CD8-positive, alpha-beta memory T cell (primary cell): ENCODE measurements at places on chromosomes 7 and 10. TPM values are rescaled to one million over a fixed set of nuclear protein-coding genes. Genes with fewer than 3 reads are reported as not detected.

Gene HOXA4
- not detected for total RNA-seq

DNA sequence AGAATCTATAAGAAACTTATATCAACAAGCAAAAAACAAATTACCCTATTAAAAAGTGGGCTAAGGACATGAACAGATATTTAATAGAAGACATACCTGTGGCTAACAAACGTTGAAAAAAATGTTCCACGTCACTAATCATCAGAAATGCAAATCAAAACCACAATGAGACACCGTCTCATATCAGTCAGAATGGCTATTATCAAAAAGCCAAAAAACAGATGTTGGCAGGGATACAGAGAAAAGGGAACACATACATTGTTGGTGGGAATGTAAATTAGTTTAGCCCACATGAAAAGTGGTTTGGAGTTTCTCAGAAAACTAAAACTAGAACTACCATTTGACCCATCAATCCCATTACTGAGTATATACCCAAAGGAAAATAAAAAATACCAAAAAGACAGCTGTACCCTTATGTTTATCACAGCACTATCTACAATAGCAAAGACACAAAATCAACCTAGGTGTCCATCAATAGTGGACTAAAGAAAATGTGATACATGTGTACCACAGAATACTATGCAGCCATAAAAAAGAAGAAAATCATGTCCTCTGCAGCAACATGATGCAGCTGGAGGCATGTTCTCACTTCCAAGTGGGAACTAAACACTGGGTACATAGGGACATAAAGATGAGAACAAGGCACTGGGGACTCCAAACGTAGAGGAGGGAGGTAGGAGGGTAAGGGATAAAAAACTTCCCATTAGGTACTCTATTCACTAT is 83.8 kb upstream of the TMEM168 start:
- H3K4me3 ChIP-seq: no peak overlapping the region
- no peak for DNase-seq
- H3K27me3 ChIP-seq: no peaks in the 10 kb centered on the region
- H3K4me1 ChIP-seq: no peaks in the 10 kb centered on the region

Gene PAX4
- total RNA-seq: not detected

DNA sequence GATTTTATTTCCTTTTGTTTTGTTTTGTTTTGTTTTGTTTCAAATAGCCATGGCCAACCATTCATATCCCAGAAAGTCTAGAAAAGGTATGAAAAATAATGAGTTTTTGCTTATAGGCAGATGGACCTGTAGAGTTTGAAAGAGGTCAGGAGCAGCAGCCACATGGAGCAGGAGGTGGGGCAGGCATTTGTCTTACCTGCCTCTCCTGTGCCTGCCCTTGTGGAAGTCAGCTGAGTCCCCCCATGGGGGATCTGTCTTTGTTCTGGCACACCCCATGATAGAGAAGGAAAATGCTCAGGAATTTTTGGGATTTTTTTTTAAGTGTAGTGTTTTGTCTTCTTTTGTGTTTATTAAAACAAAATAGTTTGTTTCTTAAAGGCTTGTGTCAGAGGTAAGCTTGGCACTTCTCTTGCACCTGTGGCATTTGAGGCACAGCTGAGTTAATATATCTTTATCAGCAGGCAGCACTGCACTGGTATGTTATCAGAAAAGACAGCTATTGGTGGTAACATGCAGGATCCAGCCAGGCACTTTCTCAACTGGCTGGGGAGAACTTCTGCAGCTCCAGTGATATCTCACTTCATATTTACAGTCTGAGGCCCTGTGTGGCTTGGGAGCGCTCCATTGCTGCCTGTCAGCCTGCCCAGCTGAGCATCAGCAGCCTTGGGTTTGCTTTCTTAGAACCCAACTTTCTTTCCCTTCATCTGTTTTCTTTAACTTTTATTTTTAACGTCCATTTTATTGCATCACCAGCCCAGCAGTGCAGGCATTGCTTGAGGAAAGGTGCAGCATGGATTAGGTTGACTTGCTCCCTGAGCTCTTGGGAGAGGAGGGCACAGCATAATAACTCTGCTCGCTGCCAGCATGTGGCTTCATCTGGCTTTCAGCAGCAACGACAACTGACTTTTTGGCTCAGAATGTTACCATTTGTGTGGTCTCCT is 44.4 kb downstream of the LRRC4 start:
- peaks cover under 1% of the 10 kb centered on the region for H3K4me1 ChIP-seq
- DNase-seq: no peak
- H3K36me3 ChIP-seq: peaks cover 3% of the 10 kb centered on the region
- no peaks in the 10 kb centered on the region for H3K27me3 ChIP-seq

DNA sequence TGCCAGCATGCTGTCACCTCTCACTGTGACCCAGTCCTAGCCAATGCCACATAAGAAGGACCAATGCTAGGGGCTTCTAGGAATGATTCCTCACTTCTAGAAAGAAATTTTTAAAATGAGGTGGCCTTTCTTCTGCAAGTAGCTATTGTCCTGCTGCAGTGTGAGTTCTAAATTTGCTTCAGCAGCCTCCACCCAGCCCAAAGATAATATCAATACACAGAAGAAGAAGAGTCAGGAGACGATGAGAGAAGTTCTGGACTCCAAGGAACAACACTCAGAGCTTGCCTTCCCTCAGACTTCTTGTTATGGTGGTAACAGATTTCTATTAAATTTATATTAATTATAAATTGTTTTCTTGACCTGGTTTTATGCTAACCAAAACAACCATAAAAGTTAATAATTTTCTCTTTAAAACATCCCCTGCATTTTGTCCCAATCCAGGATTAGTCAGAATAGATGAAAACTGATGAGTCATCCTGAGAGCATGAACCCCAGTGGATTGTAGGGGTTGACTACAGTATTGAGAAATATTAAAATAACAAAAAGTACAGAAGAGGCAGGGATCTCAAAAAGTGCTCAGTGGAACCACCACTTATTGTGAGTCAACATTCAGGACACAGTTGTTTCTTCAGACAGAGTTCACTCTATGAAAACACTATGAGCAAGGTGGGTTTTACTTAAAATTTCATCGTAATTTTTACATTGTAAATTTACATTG is 29.6 kb upstream of the AKR1C2 start:
- H3K27me3 ChIP-seq: no peaks in the 10 kb centered on the region
- no peak overlapping the region for H3K4me3 ChIP-seq
- H3K4me1 ChIP-seq: no peaks in the 10 kb centered on the region

DNA sequence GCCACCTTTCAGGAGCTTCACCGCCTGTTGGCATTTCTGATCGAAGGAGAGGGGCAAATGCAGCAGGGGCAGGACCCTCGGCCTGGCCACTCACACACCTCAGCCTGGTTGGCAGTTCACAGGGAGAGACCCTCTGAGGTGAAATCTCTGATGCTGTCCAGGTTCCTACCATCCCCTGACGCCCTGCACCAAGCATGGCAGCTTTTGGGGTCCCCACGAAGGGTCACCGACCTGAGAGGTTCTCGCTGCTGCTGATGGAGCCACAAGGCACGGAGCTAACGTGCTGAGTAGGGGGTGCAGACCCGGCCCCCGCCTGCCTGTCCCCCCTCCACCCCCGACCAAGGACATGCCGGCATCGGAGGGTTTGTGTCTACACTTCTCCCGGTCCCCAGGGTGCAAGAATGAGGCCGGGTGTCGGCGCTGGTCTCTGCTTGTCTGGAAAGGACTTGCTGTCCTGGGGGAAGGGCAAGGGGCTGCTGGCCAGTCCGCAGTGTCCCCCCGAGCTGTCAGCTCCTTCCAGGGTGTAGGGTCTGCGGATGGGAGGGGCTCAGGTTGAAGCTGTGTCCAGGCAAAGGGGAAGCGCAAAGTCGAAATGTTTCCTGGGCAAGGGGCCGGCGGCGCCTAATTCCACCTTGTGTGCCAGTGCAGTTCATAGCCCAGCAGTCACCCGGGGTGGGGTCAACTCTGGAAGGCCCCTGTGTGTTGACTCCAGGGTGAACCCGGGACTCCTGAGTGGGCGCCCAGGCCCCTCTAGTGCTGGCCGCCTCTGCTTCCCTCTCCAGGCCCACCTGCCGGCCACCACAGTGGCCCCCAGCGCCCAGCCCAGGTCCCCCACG is 132.6 kb downstream of the DNAJB6 start:
- DNase-seq: no peak
- no peaks in the 10 kb centered on the region for H3K27me3 ChIP-seq
- peaks cover 32% of the 10 kb centered on the region for H3K4me1 ChIP-seq
- no peak overlapping the region for H3K4me3 ChIP-seq
- no peak overlapping the region for H3K27ac ChIP-seq
- no peaks in the 10 kb centered on the region for H3K36me3 ChIP-seq

GRCh38 chr10:23432639-23433038 is 6.2 kb upstream of the OTUD1 start:
- no peaks in the 10 kb centered on the region for H3K4me1 ChIP-seq
- no peak for DNase-seq
- H3K36me3 ChIP-seq: no peaks in the 10 kb centered on the region
- no peak overlapping the region for H3K4me3 ChIP-seq

Gene GARIN1A
- total RNA-seq: 0.22 TPM

DNA sequence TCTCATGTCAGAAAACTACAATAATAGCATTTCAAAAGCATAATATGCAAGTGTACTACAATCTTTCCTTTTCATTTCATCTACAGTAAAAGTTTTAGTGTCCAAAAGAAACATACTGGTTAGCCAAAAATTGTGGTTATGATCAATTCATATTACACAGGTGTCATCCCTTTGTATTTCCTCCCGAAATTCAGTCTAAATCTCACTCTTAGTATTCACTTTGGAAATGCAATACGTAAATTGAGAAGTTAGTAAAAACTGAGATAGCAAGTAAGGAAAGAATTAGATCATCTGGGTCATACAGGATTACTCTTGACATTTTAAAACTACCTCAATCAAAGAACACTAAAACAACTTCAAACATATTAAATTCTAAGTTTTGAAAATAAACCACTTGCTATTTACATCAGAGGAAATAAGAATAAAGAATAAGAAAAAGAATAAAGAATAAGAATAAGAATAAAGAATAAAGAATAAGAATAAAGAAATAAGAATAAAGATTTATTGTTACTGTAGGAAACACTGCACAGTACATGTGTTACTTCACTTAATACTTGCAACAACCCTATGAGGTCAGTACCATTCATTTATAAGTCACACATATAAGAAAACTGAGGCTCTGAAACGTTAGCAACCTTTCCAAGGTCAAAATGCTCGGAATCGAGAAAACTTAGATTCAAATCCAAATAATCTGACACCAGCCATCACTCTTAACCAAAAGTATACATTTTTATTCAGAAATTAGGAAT is 10.5 kb downstream of the SNX13 start:
- H3K4me1 ChIP-seq: peaks cover 33% of the 10 kb centered on the region
- H3K27me3 ChIP-seq: no peaks in the 10 kb centered on the region
- H3K4me3 ChIP-seq: no peak overlapping the region
- no peak for DNase-seq
- no peak overlapping the region for H3K27ac ChIP-seq

Gene HACD1
- total RNA-seq: 1.9 TPM

DNA sequence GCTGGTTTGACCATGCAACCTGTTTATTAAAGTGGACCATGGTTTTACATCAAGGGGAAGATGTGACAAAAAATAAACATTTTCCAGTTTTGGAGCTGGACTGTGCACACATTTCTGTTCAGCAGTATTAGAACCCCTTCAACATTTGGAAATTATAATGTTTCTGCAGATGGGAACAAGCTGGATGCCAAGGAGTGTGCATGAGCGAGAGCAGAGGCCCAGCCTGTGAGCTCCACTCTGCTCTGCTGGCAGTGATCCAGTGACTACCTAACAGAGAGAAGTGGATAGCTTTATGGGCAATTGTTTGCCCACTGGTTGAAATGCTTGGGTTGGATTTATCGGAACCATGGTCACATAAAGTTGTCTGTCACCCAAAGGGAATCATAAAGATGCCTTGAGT is 456.7 kb downstream of the NRG3 start:
- no peaks in the 10 kb centered on the region for H3K4me1 ChIP-seq
- H3K27me3 ChIP-seq: no peaks in the 10 kb centered on the region
- no peak for DNase-seq

Gene CCDC146
- 1.2 TPM for total RNA-seq

Gene PALD1
- 0.29 TPM for total RNA-seq

DNA sequence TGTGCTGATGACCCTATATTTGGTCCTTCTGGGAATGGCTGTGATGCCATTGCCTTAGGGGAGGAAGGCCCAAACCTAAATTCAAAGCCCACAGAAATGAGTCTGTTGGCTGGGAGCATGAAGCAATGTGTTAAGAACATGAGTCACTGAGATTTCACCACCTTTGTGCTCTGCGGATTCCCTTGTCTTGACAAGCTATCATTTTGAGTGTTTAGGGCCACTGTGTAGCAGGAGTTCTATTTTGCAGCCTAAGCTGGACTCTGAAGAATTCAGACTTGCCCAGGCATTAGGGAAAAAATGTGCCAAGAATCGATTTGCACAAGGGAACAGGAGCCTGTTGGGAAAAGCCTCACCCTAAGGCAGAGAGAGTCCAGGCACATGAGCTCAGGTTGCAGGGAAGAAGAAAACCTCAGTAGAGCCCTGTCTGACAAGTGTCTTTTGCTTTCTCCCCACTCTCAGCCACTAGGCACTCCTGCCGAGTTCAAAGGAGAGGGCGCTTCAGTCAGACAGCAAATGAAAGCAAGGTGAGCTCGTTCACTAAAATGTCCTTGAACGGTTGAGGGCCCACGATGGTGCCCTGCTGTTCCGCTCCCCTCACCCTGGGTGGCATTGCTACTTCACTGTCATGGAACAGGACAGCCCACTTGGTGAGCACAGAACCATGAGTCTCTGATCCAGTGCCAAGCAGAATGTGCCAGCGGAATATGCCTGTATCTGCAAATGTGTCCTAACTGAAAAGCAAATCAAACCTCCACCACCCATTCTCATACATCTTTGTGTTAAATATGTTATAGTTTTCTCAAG is 93.6 kb downstream of the PRLHR start:
- no peak overlapping the region for H3K27ac ChIP-seq
- no peaks in the 10 kb centered on the region for H3K4me1 ChIP-seq
- H3K4me3 ChIP-seq: no peak overlapping the region
- DNase-seq: no peak
- no peaks in the 10 kb centered on the region for H3K27me3 ChIP-seq

DNA sequence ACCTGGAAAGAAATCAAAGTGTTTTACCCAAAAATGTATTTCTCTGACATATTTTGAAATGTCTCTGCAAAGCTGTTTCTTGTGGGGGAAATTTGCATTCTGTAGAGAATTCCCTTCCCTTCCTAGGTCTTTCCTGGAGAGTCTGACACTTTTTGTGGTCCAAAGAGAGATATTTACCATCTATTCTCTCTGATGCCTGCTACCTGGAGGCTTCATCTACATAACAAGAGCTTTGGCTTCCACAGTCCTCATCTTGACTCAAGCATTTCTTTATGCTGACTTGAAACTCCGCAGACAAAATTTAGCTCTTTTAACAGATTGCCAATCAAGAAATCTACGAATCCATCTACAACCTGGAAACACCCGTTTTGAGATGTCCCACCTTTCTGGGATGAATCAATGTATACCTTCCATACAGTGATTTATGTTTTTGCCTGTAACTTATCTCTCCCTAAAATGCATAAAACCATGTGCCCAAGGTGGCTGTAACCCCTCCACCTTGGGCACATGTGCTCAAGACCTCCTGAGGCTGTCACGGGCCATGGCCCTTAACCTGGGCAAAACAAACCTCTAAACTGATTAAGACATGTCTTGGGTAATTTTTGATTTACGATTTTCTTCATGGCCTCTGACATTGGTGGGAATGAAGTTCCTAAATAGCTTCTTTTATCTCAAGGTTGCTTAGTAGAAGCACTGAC is 334.7 kb downstream of the GALNT17 start:
- no peak for DNase-seq
- H3K27me3 ChIP-seq: no peaks in the 10 kb centered on the region
- no peak overlapping the region for H3K4me3 ChIP-seq
- no peak overlapping the region for H3K27ac ChIP-seq
- no peaks in the 10 kb centered on the region for H3K4me1 ChIP-seq

Gene PHTF2
- total RNA-seq: 39.3 TPM

- H3K27ac ChIP-seq: no peak overlapping the region
- H3K4me1 ChIP-seq: no peaks in the 10 kb centered on the region
- H3K27me3 ChIP-seq: no peaks in the 10 kb centered on the region
- no peak for DNase-seq
- no peaks in the 10 kb centered on the region for H3K36me3 ChIP-seq
Observed at GRCh38 chr10:5862360-5862961, 27.2 kb downstream of the ANKRD16 start.
